CD4-positive, alpha-beta T cell treated with Interferon alpha-2 for 1 hour (primary cell): ENCODE measurements at places on chromosomes 2 and 18.

DNA sequence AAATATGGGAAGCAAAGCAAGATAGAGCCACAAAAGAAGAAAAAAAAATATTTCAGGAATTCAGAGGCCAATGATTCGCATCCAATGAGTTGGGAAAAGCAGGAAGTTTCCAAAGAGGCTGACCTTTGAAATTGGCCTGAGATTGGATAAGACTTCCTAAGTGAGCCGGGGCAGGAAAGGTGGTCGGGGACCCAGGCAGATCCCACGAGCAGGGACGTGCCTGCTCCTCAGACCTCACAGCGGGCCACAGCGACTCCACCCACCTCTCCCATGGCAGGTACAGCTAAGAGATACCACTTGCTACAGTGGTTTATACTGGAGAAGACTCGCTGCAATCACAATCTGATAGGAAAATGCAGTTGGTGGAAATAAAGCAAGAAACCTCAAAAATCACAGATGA lies 102.8 kb upstream of the SALL3 start:
- DNase-seq: no peak

DNA sequence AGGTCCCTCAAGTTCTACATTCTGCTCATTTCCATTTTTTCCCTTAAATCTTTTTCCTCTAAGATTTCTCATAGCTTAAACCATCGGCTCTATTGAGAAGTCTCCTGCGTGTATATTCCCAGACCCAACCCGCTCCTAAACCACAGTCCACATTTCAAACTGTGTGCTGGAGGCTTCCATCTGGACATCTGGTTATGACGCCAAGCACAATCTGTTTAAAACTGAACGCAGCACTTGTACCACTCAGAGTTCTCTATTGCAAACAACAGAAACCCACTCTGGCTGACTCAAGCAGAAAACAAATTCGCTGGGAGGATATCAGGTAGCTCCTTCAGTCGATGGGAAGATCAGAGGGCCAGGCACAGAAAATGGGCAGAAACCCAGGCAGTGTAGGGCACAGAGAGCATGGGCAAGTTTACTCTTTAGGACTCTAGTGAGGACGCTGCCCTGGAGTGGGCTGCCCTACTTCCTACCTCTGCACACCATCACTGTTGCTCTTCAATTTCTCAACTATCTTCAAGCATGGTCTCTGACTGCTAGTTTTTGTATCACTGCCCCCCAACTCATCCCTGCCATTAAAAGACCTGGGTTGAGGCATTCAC lies 5.6 kb upstream of the EML4 start:
- no peak for DNase-seq

- no peak for DNase-seq
These were observed 98.7 kb downstream of the FAM210A start for GRCh38 chr18:13627639-13628038.

DNA sequence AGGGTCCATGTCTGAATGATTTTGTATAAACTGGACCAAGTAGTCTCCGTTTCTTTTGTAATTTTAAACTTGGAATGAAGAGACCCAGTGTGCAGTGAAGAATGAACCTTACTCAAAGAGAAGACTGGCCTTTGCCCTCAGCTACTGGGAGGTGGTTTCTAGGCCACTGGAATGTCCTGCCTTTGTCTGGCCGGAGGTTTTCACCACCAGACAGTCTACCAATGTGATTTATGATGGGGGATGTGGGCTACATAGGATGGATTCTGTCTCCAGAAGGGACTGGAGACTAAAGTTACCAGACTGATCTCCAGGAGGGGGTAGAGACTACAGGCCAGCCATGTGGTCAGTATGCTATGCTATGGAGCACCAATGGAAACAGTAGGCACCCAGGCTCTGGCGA lies 42.8 kb upstream of the RAB31 start:
- no peak for DNase-seq

DNA sequence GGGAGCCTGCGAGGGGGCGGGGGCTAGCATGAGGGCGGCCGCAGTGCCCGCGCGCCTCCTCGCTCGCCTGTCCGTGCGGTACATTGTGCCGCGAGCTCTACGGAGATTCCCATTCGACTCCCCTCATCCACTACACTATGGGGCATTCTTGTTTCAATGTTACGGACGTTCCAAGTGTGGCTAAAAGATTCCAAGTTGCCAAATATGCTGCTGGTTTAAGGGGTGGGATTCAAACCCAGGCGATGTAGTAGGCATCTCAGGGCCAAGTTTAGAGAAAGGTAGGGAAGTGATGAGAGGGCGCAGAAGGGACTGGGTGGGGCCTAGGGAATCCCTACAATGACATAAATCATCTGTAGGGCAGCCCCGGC lies 10.0 kb upstream of the CRYBA2 start:
- DNase-seq: no peak

- DNase-seq: no peak
These were observed 101.5 kb downstream of the SCG2 start for GRCh38 chr2:223500709-223501108.

GRCh38 chr2:207619764-207620203 lies 5.4 kb downstream of the METTL21A start:
- peak; percentile 21 for DNase-seq

GRCh38 chr2:64165706-64166105 lies 21.5 kb upstream of the PELI1 start:
- DNase-seq: no peak

DNA sequence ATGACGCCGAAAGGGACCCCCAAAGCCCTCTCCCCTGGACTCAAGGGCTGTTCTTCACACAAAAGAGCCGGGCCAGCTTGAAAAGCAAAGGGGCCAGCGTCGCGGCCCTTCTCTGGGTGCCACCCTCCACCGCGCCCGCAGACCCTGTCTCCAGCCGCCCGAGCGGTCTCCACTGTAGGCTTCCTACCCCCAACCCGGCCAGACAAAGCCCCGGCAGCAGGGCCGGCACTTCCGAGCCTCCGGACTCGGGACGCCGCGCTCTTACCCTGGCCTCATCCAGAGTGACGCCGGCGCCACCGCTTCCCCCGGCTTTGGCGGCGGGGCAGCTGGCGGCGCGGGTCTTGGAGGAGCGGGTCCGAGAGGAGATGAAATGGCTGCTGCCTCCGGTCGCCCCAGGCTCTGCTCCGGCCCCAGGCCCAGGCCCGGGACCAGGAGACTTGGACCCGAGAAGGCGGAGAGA lies 603 bp downstream of the ATAD2B start:
- no peak for DNase-seq

DNA sequence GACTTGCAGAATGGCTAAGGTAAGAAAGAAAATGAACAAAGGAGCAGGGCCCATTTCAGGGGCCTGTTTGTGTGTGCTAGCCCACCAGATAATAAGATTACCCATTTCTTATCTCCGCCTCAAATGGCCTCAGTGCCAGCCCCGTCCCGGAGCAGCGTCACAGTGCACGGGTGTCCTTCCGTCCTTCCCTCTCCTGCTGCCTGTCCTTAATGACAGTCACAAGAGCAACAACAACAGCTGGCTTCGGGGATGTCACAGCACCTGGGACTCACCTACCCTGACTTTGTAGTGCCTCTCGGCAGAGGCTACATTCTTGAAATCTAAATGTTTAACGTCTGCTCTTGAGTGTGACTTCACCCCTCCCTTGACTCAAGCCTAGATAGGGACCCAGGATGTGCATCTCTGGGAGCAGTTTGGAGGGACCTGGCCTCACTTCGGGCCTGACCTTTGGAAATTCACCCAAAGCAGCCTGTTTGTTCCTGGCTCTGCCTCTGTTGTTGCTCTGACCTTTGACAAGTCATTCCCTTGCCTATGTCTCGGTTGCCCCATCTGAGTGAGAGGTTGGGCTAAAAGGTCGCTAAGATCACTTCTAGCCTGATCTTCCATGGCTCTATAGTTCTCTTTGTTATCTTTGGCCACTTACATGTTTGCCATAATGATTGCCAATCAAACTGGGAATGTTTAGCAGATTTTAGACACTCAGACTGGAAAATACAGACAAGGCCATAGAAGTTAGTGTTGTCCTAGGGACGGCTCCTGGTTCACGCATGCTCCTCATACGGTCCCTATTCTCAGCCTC lies 122.5 kb downstream of the KLHL29 start:
- no peak for DNase-seq

- no peak for DNase-seq
These were observed 92.2 kb downstream of the SMC6 start for GRCh38 chr2:17661460-17661859.

GRCh38 chr2:85915606-85916303 lies 27.0 kb upstream of the ST3GAL5 start:
- DNase-seq: no peak

DNA sequence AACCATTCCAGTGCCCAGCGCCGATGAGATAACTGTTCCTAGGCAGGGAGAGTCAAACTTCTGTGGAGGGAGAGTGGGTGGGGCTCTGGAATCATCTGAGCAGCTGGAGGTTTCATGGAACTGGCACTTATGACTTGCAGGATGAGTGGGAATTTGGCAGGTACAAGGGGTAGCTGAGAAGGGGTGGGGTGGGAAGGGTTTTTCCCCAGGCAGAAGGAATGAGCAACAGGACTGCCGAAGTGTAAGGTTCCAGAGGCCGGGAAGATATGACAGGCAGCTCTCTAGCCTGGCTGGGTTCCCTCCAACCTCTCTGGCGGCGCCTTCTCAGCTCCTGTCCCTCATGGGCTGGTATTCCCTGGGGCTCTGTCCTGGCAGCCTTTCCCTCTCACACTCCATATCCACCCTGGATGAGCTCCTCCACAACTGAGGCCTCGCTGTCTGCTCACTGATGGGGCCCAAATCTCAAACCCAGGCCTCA lies 2.5 kb upstream of the TET3 start:
- no peak for DNase-seq

DNA sequence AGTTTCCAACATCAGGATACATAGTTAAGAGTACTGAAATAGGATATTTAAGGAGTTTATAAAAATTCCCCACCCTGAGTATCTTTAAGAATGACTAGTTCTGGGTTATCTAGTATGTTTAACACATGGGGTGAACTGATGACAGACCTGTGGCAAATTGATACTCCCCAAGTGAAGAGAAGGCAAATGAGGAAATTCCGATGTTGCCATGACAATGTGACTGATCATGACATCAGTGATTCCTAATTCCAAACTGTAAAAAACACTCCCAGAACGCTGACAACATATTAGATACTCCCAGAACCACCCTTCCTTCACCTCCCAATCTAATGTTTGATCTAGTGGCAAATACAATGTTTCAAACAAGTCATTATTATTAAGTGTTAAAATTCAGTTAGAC lies 77.6 kb downstream of the RBMS1 start:
- DNase-seq: no peak

DNA sequence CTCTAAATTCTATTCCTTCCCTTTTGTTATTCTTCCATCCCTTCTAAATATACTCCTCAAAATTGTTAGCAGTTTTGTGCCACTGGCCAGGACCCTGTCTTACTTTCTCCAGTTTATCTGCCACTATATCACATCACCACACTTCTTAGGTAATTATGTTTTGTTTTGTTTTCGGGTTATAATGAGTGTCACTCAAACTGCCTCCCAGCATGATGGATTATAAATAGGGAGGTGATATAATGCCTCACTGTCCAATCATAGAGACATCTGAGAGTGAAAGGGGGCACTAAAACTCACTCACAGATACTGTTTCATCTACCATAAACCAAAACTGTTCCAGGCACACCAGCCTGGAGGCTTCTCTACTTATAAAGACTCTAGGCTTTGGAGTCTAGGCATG lies 3.5 kb downstream of the RSAD2 start:
- DNase-seq: no peak

DNA sequence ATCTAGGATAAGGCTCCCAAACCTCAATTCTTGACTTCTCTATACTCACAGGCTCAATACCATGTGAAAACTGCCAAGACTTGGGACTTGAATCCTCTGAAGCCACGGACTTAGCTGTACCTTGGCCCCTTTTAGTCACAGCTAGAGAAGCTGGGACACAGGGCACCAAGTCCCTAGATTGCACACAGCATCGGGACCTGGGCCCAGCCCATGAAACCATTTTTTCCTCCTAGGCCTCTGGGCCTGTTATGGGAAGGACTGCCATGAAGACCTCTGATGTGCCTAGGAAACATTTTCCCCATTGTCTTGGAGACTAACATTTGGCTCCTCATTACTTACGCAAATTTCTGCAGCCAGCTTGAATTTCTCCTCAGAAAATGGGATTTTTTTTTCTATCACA lies 1011.8 kb upstream of the DDX18 start:
- DNase-seq: no peak

- no peak for DNase-seq
These were observed 126.3 kb upstream of the NRXN1 start for GRCh38 chr2:51158251-51158650.

GRCh38 chr2:173087214-173087581 lies 11.6 kb downstream of the MAP3K20 start:
- DNase-seq: no peak

GRCh38 chr2:68709421-68709911 lies 25.1 kb upstream of the ARHGAP25 start:
- no peak for DNase-seq

DNA sequence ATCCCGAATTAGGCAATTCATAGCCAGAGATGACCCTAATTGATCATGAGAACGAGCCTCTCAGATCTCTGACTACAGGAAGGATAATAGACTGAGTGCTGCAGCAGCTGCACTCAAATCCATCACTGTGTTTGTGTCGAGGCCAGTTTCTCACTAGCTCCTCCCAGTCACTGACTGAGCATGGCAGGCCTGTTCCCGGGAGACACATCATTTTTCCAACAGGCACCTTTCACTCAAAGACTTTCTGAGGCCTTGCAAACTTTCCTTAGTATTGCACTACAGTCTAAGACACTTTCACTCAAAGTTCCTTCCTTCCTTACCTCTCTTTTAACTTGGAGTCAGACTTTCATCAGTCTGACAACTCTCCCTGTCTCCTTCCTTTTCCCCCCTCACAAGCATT lies 13.7 kb downstream of the SOS1 start:
- DNase-seq: no peak

DNA sequence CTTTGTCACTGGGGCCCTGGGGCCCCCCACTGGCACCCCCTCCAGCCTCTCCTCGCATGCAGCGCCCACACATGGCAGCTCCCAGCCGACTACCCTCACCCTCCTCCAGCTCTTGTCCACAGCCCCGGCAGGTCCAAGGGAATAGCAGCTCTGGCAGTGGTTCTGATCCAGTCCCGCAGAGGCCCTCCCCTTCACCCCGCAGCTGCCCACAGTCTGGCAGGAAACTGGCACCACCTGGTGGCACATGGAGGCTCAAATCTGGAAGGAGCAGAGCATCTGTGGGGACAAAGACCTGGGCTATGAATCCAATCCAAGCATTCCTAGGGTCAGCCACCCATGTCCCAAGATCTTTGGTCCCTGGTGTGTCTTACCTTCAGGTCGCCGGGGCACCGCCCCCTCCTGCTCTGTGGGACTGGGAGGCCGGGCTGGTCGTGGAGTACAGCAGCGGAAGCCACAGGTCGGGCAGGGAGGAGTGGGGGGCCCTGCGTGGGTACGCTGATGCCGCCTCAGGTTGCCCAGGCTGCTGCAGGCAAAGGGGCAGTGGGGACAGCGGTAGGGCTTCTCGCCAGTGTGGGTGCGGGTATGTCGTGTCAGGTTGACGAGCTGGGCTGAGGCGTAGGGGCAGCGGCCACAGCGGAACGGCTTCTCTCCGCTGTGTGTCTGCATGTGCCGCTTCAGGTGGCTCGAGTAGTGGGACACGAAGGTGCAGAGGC lies 2.3 kb downstream of the ZNF513 start:
- peak; percentile 22 for DNase-seq

GRCh38 chr2:126623000-126623399 lies 33.0 kb upstream of the GYPC start:
- DNase-seq: no peak
